ENCODE measurements at places on chromosomes 2 and 18.

DNA sequence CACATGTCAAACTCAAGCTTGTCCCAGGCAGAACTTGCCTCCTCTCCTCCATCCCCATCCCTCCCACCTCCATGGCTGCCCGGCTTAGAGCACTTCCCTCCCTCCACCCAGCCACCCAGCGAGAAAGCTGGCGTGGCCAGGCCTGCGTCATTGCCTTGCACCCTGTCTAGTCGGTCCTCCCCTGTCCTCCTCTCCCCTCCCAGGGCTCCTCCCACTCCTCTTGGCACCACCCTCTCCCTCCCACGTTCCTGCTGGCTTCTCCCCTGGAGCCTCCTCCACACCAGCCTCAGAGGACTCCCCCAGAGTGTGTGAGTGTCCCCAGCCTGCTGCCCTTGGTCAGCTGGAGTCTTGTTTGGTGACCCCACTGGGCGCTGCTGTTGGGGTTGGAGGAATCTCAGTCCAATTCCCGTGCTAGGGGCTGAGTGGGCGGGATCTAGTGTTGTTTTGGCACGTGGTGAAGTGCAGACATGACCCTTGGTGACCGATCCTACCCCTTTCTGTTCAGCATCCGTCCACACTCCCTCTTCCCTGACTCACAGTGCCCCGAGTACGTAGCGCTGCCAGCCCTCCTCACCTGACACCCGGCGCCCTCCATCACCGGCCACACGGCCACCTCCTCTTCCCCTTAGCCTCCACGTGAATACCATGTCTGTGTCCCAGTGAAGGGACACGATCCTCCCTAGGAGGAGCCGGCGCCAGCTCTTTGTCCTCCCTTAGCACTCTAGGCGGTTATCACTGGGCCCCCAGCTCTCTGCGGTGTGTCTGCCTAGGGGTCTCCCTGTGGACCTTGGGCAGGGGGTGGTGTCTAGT, 41.4 kb downstream of the ATP6V1C2 start:
- DNase-seq: no peak

- no peak for DNase-seq
Observed at GRCh38 chr2:238228700-238229099, 11.1 kb downstream of the HES6 start.

GRCh38 chr2:45919160-45919650, 267.7 kb downstream of the PRKCE start:
- DNase-seq: no peak

DNA sequence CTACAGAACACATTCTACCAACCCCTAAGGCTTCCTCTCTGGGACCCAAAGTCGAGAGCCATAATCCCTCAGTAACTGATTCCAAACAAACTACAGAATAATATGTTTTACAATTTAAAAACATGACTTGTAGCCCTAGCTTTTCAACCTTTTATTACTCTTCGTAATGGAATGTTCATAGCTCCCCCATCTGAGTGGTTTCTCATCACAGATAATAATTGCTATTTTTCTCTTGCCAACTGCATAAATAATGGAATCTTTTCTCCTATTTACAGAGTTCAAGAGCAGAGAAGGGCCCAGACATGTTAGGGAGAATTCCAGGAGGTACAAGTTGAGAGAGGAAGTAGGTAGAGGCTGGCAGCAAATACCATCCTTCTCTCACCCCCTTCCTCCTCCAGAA, 59.9 kb upstream of the CERS6 start:
- DNase-seq: no peak

- no peak for DNase-seq
Observed at GRCh38 chr18:66874812-66875474, 271.1 kb upstream of the CDH19 start.
